ENCODE measurements at places on chromosomes 4 and X.

DNA sequence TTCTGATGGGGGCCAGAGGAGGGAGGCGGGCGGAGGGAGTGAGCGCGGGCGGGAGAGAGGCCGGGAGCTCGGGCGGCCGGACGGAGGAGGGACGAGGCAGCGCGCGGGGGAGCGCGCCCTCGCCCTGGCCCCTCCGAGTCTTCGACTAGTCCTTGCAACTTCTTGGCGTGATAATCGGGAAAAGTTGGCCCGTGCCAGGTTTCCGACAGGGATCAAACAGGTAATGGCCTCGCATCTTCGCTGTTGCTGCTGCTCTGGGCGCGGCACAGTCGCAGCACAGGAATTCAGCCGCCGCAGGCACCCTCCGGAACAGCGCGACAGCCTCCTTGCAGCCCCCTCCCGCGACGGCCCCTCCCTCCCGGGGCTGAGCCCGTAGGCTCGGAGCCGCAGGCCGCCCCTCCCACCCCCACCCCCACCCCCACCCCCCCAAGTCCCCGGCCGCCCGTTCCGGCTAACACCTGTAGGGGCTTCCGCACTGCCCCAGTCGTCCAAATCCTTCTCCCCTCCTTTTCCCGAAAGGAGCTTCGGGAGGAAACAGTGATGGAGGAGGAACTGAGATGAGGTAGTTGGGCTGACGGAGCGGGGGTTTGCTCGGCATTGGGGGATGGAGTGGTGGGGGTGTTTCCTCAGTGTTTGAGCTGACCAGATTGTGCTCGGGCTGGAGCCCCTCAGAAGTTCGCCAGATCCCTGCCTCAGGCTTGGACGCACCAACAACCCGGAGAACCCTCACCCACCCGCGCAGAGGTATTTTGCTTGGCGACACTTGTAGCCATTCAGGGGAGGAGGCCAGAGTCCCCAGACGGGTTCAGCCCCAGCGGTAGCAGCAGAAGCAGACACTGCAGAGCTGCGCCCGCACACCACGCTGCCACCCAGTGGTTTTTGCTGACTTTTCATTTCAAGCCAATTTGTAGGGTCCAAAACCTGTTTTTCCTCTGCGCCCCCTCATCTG is at the start of gene FGF13:
Gene FGF13 (minus strand): TSS at position 319 of the 949 bp plus-strand sequence. CDS start 714 bp downstream, outside the sequence.
- DNase-seq: no peak

DNA sequence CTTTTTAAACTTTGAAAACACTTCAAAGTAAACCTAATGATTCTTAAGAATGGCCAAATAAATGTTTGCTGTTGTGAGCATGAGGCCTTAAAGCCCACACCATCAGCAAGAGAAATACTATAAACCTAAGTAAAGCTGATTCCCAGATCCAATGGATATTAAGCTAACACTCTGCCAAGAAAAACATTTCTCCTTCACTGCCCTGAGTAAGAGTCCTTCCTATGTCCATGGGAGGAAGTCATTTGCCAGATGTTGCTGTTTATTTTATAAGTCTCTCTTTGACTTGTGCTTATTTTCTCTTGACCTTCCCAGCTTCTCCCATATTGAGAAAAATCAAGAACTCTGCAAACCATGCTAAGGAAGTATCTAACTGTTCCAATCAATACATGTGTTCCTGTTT is 154.3 kb upstream of the EDNRA start:
- no peak for DNase-seq

GRCh38 chr4:30537456-30537855 is 182.7 kb upstream of the PCDH7 start:
- peak; percentile 41 for DNase-seq

DNA sequence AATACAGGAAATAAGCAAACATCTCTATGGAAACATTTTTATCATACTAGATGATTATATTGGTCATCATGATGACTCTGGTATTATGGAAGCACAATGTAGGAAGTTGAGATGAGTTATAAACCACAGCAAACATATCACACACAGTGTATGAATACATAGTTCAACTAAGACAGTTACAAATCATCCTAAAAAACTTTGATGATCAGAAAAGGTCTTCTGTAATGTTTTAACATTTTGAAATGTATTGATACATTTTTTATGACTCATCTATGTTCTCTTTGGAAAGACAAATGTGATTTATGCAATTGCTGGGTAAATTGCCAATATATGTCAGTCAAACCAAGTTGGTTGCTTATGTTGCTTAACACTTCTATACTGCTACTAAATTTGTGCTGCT is 4.8 kb downstream of the CXCL3 start:
- DNase-seq: no peak

DNA sequence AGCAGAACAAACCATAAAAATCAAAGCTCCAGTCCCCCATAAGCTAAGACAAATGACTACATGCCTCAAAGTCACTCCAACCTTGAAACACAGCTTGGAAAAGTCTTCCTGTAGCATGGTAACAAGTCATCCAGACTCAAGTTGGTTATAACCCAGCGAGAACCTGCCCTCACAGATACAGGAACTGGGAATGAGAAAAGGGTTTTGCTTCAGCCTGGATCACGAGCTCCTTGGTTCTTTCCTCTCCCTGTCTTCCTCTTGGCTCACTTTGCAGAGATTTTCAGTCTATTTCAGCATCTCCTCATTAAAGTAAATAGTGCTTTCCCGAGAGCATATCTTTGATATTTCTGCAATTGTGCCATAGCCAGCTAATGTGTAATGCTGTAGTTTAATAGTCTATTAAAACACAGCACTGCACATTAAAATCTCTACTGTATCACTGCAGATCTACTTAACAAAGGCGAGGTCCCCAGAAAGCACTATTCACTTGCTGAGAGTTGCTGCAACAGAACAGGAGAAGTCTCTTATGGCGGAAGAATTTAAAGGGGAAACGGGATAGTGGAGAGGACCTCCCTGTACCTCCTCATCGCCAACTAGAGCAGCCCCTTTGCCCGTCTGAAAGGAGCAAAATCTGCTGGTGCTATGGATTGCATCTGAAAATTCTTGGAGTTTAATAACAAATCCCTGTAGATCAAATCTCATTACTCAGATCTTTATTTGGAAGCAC is 249.3 kb upstream of the GATB start:
- no peak for DNase-seq

DNA sequence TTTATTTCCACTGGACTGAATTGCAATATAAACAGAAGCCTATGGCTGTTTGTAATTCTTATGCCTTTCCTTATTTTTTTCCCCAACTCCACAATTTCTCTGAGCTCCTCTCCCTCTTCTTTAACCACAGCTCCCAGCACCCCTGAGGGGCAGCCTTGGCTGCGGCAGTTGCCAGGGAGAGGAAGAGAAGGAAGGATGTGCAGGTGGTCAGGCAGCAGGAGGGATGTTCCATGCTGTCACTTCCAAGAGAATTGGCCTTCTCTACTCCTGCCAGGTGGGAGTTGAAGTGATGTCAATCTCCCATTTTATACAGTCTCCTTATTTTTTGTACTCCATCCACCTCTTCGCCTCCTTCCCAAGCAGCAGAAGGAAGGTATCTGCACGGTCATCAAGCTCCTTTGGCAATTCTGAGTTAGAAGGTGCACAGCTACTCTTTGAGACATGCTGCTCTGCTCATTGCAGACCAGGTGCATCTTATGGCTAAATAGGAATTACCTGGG is 343.3 kb upstream of the RPS6KA3 start:
- DNase-seq: no peak

- DNase-seq: peak; percentile 41
Measured at GRCh38 chr4:125704726-125705125, 390.0 kb downstream of the FAT4 start.

DNA sequence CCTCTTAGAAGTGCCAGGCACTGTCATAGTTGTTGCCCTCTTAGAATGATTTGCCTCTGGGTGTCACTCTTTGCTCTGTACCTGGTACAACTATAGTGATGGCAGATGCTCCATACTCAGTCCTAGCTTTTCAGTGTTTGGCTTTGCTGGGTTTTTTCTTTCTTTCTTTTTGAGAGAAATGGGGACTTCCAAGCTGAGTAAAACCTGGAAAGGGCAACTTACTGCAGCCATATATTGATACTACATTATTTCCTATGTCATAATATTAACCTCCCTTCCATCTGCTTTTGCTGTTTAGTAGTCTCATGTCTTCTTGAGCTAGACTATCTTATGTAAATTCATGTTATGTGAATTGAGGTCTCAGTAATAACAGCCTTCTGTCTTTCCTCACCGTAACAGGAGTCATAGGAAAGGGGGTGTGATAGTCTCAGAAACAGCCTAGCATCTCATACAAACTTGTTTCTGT is 49.0 kb downstream of the NIPAL1 start:
- no peak for DNase-seq

- DNase-seq: peak; percentile 38
Measured at GRCh38 chrX:120452131-120452530, 17.0 kb downstream of the LAMP2 start.

DNA sequence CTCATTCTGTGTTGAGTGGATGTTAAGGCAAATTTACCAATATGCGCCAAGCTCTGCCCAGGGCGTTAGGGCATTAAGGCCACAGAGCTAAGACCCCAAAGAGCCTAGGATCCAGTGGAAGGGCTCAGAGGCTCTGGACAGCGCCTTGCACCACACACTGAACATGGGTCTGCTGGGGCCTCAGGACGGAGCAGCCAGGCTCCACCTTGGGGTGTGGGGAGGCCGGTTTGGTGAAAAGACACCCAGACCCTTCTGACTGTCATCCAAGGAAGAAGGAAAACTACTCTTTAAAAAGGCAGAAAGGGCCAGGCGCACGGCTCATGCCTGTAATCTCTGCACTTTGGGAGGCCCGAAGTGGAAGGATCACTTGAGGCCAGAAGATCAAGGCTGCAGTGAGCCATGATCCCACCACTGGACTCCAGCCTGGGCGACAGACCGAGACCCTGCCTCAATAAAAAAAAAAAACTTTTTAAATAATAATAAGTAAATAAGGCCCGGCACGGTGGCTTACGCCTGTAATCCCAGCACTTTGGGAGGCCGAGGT is 1.3 kb upstream of the MRFAP1 start:
- no peak for DNase-seq

GRCh38 chr4:8048856-8049676 is 109.4 kb upstream of the AFAP1 start:
- no peak for DNase-seq

DNA sequence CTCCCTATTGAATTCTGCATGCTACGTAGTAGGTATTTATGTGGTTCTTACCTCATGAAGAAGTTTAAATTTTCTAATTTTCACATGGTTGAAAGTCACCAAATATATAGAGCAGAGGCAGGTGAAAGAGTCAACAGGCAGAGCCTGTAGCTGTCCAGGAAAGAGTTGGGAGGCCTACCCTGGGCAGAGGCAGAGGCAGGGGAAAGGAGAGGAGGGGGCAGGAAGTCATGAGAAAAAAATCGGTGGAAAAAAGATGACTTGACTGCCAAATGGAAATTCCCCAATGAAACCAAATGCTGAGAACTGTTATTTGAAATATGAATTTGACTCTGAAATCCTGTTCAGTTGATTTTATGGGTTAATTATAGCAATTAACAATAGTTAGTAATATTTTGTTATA is 23.1 kb upstream of the GPR34 start:
- no peak for DNase-seq

- DNase-seq: no peak
Measured at GRCh38 chr4:185470501-185471195, 885 bp downstream of the CCDC110 start.

DNA sequence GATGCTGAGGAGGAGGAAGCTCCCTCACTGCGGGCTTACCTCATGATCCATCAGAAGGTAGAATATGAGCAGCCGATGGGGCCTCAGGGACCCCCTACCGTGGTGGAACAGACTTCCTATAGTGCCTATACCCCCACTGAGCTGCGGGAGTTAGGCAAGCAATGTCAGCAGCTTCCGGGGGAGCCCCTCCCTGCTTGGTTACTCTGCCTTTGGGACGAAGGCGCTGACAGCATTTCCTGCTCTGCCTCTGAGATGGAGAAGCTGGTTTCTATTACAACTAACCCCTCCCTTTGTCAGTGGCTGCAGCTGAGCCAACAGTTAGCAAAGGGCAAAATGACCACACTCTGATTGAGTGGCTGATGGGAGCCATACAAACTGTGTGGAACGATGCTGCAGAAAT is 430.7 kb downstream of the IDS start:
- DNase-seq: no peak

DNA sequence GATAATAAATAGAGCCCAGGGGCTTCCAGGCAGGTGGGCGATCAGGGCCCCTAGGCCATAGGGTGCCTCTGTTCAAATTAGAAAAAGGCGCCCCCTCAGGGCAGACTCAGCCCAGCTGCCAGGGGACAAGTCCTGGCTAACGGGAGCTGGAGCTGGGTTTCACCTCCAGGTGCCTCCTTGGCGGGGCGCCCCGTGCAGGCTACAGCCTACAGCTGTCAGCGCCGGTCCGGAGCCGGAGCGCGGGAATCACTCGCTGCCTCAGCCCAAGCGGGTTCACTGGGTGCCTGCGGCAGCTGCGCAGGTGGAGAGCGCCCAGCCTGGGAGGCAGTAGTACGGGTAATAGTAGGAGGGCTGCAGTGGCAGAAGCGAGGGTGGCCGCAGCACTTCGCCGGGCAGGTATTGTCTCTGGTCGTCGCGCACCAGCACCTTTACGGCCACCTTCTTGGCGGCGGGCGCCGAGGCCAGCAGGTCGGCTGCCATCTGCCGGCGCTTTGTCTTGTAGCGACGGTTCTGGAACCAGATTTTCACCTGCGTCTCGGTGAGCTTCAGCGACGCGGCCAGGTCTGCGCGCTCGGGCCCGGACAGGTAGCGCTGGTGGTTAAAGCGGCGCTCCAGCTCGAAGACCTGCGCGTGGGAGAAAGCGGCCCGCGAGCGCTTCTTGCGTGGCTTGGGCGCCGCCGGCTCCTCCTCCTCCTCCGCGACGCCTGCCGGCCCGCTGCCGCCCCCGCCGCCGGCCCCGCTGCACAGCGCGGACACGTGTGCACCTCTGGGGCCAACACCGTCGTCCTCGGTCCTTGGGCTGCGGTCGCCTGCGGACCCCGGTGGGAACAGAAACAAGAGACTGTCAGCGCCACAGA is 2.4 kb downstream of the NKX3-2 start:
- DNase-seq: no peak

DNA sequence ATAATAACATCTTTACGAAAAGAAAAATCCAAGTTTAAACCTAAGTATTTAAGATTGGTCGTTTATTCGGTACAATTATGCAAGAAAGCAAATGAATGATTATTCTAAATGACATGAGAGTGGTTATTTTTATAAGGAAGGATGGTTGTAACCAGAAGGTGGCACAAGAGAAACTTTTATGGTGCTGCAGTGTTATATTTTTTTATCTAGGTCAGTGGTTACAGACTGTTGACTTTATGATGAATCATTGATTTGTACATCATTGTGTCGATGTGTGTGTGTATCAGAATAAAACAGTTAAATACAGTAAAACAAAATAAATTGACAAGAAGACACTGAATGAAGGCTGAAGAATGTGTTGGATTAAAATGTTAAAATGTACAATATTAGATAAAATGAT is 9.8 kb downstream of the DCAF8L2 start:
- no peak for DNase-seq

DNA sequence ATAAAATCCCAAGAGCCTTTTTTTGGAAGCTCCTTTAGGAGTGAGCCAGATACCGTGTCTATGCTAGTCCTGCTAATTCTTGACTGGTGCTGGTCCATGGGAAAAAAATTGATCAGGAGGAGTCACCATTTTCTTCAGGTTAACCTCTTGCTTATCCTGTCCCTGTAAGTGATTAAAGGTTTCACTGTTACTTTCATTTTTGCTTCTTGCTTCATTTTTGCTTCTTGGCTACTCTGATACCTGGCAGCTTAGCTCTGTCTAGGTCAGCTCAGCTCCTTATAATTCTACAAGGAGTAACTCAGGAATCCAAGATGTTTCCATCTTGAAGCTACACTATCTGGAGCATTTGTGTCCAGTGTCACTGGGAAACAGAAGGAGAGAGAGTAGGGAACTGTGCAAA is 45.7 kb downstream of the AFM start:
- no peak for DNase-seq
